Kidney (tissue), 22 donors: ENCODE measurements at places on chromosomes 5 and 9.

DNA sequence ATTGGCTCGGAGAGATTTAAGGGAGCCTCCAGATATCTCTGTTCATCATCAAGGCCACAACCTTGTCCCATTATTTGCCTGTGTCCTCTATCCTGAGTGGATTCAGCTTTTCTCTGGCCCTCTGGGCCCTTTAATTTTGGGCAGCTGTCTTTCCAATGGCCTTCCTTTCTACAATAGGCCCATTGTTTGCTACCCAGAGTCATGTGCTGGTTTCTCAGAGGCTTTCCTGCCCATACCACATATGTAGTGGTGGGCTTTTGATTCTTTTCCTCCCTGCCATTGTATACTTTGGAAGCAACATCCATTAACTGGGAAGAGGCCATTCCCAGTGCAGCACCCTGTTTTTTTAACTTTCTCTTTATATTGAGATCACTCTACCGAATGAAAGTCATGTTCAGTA, 233.9 kb upstream of the SGCD start:
- DNase-seq: no peak

- no peak for DNase-seq
These were observed 45.2 kb upstream of the SARDH start for GRCh38 chr9:133783331-133783731.

DNA sequence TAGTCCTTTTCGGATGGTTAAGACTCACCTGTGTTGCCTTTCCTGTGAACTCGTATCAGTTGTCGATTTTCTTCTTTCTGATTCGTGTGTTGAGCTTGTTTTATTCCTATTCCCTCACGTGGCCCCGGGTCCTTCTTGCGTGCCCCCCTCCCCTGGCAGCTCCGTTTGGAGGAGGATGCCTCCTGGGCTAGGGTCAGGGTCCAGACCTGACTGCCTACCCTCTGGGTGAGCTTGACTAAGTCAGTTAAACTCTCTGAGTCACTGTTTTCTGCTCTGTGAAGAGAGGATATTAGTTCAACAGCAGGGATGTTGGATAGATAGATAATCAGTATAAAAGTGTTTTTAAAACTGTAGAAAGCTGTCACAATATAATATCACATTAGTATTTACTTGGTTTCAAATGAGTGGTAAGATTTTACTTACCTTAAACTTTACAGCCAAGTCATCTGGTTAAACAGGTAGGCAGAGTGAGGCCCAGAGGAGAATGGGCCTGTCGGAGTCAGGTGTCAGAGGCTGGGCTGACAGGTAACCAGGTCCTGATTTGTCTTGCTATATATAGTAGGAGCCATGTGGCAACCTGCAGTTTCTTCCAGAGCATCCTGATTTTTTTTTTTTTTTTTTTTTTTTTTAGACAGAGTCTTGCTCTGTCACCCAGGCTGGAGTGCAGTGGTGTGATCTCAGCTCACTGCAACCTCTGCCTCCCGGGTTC, 24.2 kb downstream of the PPARGC1B start:
- no peak for DNase-seq

GRCh38 chr9:13952906-13953305, 361.0 kb downstream of the NFIB start:
- DNase-seq: no peak

DNA sequence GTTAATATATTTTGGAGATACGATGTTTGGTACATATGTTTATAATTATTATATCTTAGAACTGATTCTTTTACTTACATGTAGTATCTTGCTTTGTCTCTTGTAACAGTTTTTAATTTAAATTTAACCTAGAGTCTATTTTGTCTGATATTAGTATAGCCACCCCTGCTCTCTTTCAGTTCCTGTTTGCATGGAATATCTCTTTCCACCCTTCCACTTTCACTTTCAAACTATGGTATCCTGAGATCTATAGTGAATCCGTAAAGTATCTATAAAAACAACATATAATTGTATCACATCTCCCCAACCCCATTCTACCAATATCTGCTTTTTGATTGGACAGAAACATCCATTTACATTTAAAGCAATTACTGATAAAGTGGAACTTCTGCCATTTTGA, 7.2 kb downstream of the IRGM start:
- no peak for DNase-seq

GRCh38 chr5:161900981-161901380, 53.1 kb downstream of the GABRA1 start:
- no peak for DNase-seq

DNA sequence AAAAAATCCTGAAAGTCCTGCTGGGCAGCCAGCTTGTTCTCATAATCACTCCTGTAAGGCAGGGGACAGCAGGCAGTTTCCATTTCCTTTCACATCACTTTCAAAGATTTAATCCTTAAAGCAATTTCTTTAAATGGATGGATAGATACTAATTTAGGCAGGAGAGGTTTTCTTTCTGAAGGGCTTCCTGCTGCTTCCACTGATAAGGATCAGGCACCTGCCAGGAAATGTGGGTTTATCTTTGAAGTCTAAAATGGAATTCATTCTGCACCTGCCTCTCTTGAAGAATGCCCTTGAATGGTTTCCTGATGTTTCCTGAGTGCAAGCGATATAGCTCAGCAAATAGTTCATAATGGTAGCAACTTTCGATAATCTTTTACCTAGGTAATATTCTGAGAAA, 64.5 kb downstream of the STARD4 start:
- DNase-seq: no peak

DNA sequence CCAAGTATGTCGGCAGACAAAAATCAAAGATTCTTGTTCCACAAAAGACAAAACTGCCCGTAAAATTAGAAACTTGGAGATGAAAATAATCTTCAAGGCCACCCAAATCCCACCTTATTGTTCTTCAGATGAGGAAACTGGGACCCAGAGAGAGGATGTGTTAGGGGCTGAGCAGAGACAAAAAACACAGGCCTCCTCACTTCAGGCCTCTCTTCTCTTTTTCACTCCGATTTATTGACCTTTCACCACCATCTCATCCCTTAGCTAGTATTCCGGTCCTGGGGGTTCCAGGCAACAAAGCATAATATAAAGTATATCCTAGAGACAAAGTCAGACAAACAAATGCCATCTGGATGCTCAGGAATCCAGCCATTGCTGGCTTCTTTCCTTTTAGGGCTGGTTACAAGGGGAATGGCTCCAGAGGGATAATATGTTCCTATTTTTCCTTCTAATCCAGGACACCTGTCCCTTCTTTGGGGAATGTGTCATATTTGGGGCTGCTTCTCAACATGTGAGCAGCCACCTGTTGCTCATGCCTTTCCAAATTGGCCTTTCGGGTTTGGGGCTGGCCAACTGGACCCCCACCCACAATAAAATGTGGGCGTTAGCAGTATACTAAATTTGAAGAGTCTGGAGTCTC, 42.2 kb upstream of the AFAP1L1 start:
- no peak for DNase-seq

- no peak for DNase-seq
These were observed 34.3 kb upstream of the RPS23 start for GRCh38 chr5:82312373-82312856.

DNA sequence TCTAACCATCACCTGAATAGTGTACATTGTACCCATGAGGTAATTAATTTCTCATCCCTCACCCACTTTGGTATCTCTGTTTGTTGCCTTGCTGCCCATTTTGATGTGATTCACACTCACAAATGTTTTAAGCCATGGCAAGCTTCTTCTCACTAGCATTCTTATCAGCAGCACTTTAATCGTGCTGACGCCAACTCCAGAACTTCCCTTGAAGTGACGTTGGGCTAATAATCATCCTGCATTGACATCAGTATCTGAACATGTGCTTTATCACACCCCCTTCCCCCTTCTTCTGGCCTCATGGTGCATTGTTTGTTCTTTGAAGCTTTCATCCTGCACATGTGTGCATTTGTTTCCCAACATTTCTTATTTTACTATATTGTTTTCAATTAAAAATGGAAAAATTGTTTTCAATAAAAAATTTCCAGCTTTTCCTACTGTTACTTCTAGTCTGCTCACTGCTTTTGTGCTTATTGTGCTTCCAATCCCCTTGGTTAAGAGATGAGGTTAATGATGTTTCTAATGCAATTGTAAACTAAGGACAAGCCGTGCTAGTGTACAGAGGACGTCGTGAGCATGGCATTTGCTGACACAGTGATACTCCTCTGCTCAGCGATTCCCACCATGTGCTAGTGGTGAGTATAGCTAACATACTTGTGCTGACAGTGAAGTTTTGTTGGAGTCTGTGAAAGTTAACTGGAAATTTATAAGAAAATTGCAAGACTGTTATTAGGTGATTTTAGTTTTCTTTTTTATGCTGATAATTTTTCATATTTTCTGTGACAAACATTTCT, 238.5 kb downstream of the KDM4C start:
- no peak for DNase-seq

DNA sequence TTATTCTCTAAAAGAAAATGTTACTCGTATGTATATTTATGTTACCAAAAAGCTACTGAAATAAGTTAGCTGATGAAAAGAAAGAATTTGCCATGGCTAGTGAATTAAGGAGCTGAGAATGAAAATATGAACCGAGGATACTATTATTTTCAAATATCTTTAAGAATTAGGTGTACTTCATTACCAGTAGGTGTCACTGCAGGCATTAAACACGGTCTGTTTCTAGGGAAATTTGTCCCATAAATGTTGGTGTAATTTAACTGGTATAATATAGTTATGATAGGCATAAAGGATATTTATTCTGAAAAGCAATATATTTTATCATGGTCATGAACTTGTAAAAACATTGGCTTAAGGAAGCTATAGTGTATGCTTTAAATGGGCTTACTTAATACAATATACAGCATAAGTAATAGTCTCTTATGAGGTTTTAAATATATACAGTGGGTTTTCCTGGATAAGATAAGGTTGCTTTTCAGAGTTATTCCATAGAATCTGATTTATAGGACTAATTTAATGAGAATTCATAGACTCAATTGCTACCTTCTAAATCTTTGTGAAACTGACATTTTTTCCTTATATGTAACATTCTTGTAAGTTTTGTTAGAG, 72.4 kb upstream of the MPDZ start:
- no peak for DNase-seq

- DNase-seq: no peak
These were observed 12.8 kb downstream of the AFAP1L1 start for GRCh38 chr5:149284501-149284900.

GRCh38 chr5:118301696-118302095, 686.7 kb downstream of the DTWD2 start:
- no peak for DNase-seq

DNA sequence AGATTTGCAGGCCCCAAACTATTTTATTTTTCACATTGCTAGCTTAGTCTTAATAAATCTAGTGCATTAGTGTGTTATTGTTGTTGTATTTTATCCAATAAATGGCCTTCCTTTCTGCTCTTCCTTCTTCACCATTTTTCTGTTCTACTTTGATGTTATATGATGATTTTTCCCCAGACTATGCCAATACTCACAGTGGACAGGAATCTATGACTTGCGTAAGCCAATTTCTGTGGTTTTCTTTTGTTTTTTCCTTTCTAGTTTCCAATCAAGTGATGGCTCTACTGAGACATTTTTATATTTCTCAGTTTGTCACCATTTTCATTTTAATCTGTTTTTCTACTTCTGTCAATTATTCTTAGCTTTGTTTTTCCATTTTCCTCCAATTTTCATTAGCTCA, 106.8 kb upstream of the FBXL7 start:
- no peak for DNase-seq

GRCh38 chr5:76811214-76811613, 7.6 kb upstream of the F2RL1 start:
- no peak for DNase-seq

DNA sequence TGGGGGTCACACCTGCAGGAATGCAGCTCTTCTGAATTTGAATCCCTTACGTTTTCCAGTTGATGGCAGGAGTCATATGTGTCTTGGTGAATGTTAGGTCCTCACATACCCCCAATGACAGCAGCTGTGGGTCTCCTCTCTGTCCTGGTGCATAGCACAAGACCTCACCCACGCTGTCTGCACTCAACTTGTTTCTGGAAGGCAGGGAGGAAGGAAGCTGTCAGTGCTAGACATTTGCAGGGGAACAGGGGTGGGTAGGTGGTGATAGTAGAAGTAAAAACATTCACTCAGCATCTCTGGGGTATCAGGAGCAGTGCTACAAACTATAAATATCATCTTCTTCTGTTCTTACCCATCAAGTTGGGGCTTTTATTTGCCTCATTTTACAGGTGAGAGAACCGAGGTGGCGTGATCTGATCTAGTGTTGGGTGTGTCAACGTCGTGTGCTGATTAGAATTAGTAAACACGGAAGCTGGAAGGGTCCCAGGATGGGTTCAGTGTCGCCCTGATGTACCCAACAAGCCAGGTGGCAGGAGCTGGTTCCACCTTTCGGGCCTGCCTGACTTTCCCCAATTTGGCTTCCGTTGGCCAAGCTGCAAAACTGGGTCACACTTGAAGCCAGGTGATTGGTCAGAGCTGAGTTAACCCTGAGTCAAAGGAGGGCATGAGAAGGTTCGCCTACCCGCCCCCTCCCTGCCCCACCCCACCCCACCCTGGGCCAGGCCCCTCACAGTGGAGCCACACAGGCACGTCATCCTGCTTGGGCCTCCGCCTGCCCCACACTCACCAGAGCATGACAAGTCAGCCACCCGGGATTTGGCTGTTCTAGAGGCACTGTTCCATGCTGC, 15.8 kb downstream of the ERGIC1 start:
- peak; percentile 46 for DNase-seq

GRCh38 chr9:86598411-86599239, 244.4 kb upstream of the TUT7 start:
- no peak for DNase-seq

- no peak for DNase-seq
These were observed 8.2 kb upstream of the SLC46A2 start for GRCh38 chr9:112898872-112899311.

GRCh38 chr5:141815051-141815795, 63.0 kb downstream of the PCDH1 start:
- DNase-seq: no peak

DNA sequence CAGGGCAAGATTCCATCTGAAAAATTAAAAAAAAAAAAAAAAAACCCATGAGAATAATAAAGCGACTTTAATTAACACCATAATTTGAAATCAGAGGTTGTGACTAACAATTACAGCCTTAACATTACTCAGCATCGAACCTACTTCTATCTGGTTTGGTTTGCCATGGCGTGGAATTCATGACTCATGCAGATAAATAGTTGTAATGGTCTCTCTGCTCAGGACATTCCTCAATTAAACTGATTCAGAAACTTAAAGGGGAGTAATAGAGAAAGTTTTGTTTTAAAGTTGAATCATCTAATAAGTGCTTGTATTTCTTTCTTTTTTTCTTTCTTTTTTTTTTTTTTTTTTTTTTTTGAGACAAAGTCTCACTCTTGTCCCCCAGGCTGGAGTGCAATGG, 135.5 kb downstream of the SPATA31D1 start:
- no peak for DNase-seq

GRCh38 chr9:127451858-127452656, 747 bp downstream of the LRSAM1 start:
- peak; percentile 77 for DNase-seq
